ENCODE measurements at places on chromosomes 4 and X. TPM values are rescaled to one million over a fixed set of nuclear protein-coding genes. Genes with fewer than 3 reads are reported as not detected.

Gene EGFL6
- total RNA-seq = 2.4 TPM

Gene ZNF630
- 3.4 TPM for total RNA-seq

Gene CEP135
- 23.1 TPM for total RNA-seq

Gene ARMCX4
- total RNA-seq = 10.0 TPM

Gene CXCL10
- total RNA-seq = 2.9 TPM

DNA sequence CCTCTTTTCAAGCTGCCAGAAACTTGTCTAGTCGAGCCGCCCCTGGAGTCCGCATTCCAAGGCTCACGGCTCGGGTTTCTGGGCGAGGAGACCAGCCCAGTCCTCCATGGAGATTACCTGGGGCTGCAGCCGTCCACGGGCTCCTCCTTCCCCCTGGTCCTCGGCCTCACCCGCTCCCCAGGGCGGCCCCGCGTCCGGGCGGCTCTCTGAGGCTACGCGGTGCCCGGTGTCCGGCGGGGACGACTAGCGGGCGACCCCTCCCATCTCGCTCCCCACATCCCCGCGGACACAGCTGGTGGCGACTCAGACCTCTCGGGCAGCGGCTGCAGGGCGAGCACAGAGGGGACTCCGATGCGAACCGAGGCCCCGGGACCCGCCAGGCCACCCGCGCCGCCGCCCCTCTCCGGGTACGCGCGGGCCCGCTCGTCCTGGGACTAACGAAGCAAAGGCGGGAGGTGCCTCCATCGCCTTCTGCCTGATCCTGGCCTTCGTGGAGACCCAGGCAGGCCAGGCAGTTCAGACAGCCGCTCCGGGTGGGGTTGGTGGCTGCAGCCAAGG, 159.4 kb downstream of the TRAM1L1 start:
- no peak for DNase-seq

DNA sequence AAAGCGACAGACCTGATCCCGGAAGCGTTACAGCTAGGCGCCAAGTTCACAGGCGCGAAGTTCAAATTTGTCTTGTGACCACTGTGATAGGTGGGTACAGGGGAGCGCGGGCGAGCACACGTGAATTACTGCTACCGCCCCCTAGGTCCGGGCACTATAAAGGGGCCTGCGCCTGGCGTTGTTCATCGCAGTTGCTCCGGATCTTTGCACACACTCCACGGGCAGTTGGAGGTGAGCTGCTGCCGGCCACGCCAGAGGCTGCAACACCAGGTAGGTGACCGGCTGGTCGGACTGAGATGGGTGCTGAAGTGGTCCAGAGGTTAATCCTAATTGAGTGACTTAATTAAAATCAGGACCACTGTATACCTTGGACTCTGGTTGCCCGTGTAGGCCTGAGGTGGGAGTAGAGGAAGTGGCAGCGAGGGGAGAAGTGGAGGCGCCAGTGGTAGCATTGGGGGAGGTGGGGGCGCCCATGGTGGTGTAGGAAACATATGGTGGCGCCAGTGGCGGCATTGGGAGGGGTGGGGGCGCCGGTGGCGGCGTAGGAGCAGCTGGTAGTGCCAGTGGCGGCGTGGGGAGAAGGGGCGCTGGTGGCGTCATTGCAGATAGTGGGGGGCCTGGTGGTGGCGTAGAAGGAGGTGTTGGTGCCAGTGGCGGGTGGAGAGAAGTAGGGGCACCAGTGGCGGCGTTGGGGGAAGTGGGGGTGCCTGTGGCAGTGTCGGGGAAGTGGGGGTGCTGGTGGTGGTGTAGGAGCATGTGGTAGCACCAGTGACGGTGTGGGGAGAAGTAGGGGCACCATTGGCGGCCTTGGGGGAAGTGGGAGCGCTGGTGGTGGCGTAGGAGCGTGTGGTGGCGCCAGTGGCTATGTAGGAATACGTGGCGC, at the start of gene GCNA:
Gene GCNA (plus strand): TSS at position 185 of the 883 bp plus-strand sequence. CDS start 2,385 bp downstream, outside the sequence.
- no peak for DNase-seq

GRCh38 chr4:139665690-139666529, at the start of gene MGST2:
Gene MGST2 (plus strand): TSS chr4:139665819. CDS start chr4:139666020, 201 bp downstream.
- peak; percentile 49 for DNase-seq

GRCh38 chrX:78104447-78105176, 564 bp downstream of the PGK1 start:
- peak; percentile 18 for DNase-seq

DNA sequence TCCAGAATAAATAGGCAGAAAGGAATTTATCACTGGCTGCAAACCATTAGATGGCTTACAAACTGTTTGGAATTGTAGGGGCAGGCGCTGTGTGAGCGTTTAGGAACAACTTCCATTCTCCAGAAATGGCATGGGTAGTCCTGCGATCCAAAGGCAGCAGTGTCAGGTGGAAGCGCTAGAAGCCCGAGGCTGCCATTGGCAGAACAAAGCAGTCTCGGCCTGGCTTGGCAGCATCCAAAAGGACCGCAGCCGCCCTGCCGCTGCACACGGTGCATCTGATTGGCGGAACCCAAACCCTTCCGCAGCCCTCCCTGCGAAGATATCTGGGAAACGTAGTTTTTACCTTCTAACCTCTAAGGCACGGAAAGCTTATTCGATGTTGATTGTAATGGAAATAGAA, 23.6 kb upstream of the YTHDC1 start:
- peak; percentile 70 for DNase-seq

- DNase-seq = no peak
Measured at GRCh38 chr4:7472442-7473013, 37.8 kb upstream of the PSAPL1 start.

- no peak for DNase-seq
Measured at GRCh38 chrX:114584375-114584943, 573 bp downstream of the HTR2C start.

DNA sequence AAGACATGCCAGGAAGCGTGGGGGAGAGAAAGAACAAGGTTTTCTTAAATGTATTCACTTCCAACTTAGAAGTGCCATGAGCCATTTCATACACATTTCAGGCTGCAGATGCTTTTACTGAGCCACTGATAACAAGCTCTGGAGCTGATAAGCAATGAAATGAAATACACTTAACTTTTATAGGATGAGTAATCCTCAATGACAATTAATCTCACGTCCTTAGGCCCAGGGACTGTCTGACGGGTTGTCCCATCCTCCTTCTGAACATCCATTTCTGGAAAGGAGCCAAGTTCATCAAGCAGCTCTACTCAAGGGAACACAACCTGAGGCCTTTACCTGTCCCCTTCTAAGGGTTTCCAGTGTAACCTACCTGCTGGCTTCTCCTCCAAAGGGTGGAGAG, 121.2 kb downstream of the PARM1 start:
- DNase-seq = no peak

DNA sequence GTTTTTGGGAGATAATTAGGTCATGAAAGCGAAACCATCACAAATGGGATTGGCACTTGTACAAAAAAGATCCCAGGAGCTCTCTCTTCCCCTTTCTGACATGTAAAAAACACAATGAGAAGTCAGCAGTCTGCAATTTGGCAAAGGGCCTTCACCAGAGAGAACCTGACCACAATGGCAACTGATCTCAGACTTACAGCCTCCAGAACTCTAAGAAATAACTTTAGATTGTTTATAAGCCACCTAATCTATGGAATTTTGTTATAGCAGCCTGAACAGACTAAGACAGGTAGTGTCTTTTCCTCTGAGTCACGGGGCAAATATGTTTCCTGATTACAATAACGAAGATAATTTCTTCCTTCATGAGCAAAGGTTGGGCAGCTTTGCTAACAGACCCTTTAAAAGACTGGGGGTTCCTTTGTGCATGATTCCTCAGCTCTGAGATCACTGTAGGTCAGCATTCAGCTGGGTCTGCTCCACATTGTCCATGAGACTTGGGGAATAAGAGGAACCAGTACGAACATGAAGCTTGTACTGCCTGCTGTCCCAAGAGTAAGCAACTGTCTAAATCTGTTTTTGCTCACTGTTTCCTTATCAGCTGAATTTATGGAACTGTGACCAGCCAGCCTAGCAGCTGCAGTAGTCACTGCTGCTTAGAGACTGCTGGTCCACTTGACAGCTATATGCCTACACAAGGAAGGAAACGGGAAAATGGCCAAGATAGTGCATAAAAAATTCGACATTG, 191.6 kb downstream of the ANAPC10 start:
- no peak for DNase-seq

GRCh38 chr4:8113611-8114377, 44.8 kb downstream of the ABLIM2 start:
- no peak for DNase-seq

DNA sequence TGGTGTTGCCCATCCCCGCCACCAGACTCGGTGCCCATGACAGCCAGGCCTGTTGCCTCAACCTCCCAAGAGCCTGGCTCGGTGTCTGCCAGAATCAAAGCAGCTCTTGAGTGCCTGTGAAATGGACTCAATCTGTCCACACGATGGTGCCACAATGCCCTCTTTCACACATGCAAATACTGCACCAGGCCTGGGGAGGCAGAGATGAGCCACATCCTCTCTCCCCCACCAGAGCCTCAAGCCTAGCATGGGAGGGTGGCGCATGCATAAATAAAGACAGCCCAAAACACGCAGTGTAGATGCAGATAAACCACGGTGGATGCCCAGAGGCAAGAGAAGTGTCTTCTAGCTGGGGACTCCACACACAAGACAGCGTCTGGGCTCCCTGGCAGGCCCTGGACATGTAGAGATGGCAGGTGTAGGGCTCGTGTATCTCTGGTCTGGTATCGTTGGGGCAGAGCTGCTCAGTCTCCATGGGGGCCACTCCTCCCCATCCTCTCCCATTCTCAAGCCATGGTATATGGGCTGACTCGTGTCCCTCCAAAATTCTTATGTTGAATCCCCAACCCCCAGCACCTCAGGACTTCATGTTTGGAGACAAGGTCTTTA, 65.6 kb downstream of the JAKMIP1 start:
- peak; percentile 25 for DNase-seq

GRCh38 chr4:81629366-81629765, 157.7 kb upstream of the RASGEF1B start:
- no peak for DNase-seq

- no peak for DNase-seq
Measured at GRCh38 chrX:9396930-9397329, 67.9 kb upstream of the TBL1X start.

DNA sequence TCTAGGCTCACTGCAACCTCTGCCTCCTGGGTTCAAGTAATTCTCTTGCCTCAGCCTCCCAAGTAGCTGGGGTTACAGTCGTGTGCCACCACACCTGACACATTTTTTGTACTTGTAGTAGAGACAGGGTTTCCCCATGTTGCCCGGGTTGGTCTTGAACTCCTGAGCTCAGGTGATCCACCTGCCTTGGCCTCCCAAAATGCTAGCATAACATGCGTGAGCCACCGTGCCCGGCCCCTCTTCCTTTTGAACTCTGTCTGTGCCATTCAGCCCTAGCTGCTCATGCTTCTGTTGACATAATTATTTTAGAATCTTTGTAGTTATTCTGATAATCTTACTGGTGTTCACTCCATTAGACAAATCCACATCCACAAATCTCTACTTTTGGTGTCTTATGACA, 1231.3 kb upstream of the ADGRL3 start:
- no peak for DNase-seq

DNA sequence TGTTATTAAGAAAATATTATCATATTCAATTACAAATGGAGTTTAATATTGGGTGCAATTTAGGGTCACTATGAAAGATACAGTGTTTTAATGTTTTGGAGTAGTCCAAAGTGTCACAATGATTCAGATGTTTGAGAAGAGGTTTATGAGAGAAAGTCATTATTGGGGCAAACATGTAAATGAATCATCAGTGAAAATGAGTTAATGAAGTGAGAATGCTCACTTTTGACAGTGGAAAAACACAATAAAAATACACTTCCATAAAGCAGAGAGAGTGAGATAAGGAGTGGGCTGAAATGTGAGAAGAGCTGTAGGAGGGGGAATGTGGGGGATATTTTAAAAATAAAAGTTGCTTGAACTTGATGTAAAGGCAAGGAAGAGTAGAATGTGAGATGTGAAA, 957.1 kb downstream of the PCDH18 start:
- no peak for DNase-seq

- no peak for DNase-seq
Measured at GRCh38 chr4:5858020-5858769, 34.7 kb downstream of the CRMP1 start.

DNA sequence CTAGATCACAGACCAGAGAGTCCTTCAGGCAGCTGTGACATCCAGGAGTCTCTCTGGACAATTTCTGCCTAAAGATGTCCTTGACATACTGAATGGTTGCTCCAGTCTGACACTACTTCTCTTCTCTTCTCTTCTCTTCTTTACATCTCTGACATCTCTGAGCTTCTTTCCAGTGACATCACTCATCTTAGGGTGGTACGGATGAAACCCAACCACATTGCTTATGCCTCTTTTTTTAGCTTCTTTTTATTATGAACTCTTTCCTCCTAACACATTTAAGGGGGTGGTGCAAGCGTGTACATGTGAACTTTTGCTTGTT, 39.4 kb upstream of the IRF2 start:
- DNase-seq = no peak

GRCh38 chr4:169846396-169846795, 88.7 kb upstream of the HPF1 start:
- no peak for DNase-seq

GRCh38 chr4:83171436-83172039, 57.0 kb upstream of the PLAC8 start:
- no peak for DNase-seq

DNA sequence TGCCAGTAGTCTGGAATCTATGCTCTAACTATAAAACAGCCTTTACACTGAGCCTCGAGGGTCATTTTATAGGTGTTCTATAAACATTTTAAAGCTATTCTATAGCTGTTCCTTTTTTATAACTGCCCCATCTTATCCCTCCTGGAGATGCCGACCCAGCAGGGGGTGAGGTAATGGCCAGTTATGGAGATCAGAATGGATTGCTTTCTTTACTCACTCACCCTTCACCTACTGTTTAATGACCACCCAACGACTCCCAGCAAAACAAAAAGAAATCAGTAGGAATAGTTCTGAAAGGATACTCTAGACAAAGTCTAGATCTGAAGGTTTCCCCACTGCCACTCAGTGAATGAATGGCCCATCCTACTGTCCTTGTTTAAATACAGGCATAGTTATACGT, 1113.1 kb downstream of the FAT4 start:
- no peak for DNase-seq

DNA sequence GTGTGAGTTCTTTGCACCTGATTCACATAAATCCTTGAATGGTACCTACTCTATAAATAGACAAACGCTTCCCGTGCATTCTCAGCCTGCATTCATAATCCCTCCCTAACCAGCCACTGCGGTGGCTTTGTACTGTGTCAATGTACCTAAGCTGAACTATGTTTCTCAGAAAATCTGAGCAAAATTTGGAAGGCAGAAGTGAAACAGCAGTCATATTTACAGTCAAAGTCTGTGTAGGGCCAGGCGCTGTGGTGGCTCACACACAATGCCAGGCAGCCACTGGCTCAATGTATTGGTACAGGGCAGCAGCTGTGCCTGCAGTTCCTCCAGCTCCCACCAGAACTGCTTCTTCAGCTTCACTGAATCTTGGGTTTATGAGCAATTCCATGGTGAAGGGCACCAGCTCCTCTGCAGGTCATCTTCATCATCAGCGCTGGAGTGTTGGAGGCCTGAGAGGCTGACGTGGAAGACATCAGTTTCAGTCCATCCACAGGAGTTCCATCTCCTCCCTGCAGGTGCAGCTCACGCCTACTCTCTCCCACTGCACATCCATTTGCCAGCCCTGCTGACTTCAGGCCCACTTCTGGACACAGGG, 32.3 kb upstream of the IRF2 start:
- DNase-seq = peak; percentile 67

GRCh38 chr4:11566444-11567022, 137.8 kb upstream of the HS3ST1 start:
- no peak for DNase-seq

Data from activated T-cell treated with anti-CD3 and anti-CD28 coated beads, Interleukin-2, amount 50 U/mL, for 72 hours (primary cell).